ENCODE measurements at places on chromosomes 5 and 9.

GRCh38 chr9:2022560-2022959, 7.4 kb downstream of the SMARCA2 start:
- DNase-seq: no peak

DNA sequence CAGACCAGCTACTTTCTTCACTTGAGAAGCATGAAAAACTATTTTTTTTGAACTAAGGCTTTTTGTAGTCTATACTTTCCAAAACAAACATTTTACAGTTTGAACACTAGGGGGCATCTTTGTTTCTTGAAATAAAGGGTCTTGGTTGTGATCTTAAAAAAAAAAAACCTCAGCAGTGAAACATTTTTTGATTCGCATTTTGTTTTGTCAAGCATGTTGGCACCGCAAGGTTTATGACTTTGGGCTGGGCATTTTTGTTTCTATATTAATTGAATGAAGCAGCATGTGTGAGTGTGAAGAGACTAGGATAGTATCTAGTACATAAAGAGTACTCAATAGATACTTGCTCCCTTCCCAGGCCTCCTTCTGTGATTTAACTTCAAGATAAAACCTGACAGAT, 31.6 kb upstream of the ACOT12 start:
- DNase-seq: no peak

DNA sequence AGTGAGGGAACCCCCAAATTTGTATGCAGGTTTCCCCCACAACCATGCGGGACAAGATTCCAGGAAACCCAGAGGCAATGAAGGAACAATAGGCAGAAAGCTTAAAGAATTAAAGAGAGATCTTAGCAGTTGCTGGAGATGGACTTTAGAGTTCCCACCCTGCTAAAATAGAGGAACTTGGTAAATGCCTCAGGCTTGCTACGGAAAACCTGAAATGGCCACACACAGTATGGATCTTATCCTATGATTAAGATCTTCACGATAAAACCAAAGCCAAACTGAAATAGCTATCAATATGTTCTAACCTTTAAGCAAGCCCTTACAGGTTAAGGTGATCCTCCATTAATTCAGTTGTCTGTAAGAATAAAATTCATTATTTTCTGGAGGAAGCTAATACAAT, 148.3 kb downstream of the RANBP17 start:
- no peak for DNase-seq

GRCh38 chr5:93358176-93358575, 222.8 kb downstream of the NR2F1-AS1 start:
- DNase-seq: no peak

DNA sequence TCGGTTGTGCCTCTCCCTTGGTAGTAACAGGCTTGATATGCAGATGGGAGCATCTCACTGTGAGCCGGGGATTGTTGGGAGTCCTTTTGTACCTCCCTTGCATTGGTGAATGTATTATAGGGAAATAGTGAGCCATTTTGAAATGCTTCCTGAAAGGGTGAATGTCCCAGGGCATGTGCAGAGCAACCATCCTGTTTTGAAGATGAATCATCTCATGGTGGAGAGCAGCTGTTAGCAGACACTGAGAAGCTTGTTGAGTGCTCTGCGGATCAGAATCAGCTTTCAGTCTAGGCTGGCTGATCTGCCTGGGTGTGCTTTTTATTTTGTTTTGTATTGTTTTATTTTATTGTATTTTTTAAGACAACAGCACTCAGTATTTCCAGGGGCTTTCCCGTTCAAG, 29.7 kb downstream of the SLC36A1 start:
- DNase-seq: no peak

DNA sequence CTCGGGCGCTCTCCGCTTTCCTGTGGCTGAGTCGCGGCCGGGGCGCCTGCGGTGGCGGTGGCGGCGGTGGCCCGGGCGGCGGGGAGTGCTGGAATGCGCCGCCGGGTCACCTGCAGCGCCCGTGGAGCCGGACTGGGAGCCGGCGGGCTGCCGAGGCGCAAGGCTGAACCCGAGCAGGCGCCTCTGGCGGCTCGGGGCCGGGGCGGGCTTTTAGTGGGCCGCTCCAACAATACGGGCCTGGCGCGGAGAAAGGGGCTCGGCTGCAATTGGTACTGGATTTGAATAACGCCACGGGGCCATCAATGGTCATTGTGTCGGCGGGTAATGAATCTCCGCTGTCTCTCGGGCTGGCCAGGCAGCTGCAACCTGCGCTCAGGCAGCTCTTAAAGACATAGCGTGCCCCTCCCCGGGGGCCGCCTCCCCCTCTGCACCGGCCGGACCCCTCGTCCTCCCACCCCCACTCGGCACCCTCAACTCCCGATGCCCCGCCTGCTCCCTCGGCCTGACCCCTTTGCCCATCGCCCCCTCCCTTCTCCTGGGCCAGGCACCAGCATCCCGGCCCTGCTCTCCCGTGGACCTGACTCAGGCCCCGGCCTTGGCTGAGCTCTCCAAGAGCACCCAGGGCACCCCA, 22.1 kb downstream of the URM1 start:
- DNase-seq: no peak

DNA sequence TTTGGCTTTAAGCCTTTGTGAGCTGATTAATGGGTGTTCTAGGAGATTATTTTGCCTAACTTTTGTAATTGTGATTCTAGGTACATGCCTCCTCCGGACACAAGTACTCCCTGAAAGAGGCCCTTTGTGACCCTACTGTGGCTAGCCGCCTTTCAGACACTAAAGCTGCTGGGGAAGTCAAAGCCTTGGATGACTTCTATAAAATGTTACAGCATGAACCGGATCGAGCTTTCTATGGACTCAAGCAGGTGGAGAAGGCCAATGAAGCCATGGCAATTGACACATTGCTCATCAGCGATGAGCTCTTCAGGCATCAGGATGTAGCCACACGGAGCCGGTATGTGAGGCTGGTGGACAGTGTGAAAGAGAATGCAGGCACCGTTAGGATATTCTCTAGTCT, 13.6 kb downstream of the ITGA1 start:
- no peak for DNase-seq

DNA sequence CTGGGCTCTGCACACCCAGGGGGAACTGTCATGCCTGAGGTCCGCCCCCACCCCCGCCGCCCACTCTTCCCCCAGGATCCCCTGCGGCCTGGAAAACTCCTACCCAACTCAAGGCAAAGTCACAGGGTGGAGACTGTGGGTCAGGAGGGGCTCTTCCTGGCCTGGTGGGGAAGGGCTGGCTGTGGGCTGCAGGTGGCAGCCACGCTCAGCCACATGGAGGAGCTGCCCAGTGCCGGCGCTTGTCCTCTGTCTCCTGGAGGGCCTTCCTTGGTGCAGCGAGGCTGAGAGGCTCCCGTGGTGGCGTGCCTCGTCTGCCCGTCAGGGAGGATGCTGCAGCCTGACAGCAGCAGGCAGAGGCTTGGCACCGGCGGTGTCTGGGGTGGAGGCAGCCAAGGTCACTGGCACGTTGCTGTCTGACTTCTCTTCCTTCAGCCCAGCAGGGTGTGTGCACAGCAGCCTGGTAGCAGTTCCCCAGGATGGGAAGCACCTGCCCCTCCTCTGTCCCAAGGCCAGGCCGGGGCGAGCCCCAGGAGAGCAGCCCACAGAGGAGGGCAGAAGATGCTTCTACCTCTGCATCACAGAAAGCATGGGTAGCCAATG, 78.1 kb downstream of the ADAMTS2 start:
- DNase-seq: no peak

DNA sequence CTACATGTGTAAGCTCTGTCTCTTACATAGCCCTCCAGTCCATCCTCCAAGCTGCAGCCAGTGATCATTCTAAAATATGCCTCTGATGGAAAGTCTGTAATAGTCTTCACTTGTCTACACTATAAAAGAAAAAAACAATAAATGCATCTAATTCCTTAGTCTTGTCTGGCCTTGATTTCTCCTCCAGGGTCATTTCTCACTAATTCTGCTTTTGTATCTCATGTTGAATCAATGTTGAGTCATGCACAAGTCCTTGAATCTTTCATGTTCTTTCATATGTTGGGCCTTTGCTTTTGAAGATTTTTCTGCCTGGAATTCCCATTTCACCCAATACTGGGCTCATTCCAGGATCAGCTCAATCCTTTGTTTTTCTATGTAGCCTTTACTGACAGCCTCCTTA, 121.1 kb upstream of the TRIM32 start:
- DNase-seq: no peak

DNA sequence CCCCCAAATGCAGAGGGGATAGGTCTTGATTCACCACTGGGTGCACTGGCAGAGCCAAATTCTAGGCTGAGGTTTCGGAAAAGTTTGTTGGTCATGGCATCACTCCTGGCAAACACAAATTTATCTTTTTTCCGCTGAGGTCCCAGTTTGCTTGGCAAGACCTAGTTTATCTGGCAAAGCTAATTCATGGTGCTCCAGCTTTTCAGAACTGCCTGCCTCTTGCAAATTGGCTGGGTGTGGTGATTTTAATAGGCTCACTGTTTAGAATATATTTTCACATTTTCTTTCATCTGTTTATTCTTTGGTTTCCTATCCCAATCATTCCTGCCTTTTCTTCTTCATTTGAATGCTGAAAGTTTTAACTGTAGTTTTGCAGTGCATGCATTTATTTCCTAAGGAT, 50.5 kb upstream of the MAMDC2 start:
- DNase-seq: no peak
